ENCODE measurements at places on chromosomes 5 and 9. TPM values are rescaled to one million over a fixed set of nuclear protein-coding genes. Genes with fewer than 3 reads are reported as not detected.

- DNase-seq = no peak
Observed at GRCh38 chr5:40224421-40224820, 455.3 kb upstream of the PTGER4 start.

- DNase-seq = peak; percentile 89
Observed at GRCh38 chr9:78035383-78035993, 3.9 kb upstream of the GNAQ start.

GRCh38 chr9:89038382-89039103 lies 47.3 kb downstream of the S1PR3 start:
- DNase-seq = peak; percentile 57

DNA sequence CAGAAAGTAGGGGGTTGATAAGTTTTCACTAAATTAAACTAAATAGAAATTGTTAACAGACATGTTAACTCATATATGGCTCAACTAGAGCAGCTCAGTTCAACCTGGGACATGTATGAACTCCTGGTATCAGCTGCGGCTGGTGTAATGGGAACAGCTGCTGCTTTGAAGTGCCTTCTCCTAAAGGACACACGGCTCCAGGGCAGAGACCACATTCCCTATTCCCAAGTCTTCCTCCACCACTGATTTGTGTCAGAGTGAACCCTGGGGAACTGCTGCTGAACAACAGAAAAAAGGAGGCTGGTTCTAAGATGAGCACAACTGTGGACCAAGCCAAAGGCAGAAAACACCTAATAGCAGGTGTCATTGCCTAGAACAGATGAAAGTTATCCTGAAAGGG lies 71.1 kb downstream of the MAPKAP1 start:
- no peak for DNase-seq

Gene FYB1
- not detected for total RNA-seq

Gene INSL4
- not detected for total RNA-seq

- DNase-seq = no peak
Observed at GRCh38 chr5:5042806-5043205, 97.3 kb upstream of the ADAMTS16 start.

Gene FST
- 52.5 TPM for total RNA-seq

DNA sequence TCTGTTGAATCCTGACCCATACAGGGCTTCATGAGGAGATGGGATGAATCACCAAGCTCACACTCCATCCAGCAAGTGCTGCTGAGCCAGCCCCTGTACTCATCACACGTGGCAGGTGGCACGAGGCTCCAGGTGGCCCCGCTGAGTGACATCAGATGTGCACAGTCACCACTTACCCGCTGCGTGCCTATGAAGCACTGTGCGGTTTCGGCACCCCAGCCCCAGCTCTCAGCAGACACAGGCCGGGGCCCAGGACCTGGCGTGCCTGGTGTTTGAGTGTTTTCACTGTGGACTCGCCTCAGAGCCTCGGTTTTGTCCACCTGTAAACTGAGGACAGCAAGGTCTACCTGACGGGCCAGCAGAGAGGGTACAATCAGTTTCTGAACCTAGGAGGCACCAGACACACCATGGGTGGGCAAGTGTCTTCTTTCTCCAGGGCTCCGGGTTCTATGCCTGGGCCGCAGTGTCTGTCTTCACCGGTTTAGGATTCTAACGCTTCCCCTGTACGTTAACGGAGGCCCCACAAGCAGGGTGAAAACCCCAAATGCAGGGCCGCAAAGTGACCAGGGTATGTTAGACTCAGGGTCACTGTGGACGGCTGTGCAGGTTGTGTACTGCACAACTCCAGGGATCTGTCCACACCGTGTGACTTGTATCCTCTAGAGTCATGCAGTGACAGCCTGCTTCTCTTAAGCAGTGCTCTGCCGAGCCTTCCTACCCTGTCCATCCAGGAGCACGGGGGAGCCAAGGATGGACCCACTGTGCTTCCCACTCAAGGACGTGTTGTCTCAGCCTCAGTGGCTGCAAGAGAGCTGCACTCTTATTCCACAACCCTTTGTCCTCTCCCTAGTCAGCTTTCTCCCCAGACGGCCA lies 44.3 kb upstream of the COL5A1 start:
- no peak for DNase-seq

DNA sequence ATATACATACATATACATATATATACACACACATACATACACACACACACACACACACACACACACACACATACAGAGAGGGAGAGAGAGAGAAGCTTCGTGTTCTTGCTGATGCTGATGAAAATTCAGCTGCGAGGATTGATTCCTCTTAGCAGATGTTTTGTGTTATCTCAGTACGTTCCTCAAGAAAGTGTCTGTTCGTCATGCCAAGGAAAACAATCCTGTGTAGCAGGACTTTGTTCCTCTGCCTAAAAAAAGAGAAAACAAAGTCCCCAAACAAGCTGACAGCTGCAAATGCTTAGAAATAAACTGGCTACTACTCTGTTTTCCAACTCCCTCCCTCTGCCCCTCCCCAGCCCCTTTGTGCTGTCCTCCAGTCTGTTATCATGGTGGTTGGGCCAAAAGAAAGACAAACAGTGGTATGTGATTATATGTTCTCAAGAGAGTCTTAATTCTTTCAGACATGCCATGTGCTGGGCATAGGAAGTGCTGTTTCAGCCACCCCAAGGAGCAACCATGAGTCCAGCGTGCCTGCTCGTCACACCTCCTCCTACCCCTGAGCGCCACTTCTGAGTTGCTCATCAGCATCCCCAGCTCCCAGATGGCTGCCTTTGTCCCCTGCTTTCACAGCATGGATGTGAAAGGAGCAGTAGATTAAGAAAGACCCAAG lies 71.5 kb upstream of the EQTN start:
- peak; percentile 84 for DNase-seq

Gene IRX2
- 3.0 TPM for total RNA-seq

- DNase-seq = peak; percentile 49
Observed at GRCh38 chr9:83036043-83036442, 26.9 kb downstream of the RASEF start.

DNA sequence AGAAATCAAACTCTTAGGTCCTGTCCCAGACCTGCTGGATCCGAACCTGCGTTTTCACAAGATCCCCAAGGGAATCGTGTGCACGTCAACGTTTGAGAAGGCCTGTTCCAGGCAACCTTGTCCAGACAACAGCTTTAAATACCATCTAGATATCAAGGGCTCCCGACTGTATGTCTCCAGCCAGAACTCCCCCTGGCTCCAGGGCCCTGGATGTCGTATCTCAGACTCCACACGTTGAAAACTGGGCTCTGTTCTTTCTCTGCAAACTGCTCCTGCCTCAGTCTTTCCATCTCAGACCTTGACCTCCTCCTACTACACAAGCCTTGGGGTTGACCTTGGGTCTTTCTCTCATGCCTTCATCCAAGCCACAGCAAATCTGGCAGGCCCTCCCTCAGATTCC lies 5.8 kb upstream of the ENG start:
- no peak for DNase-seq

GRCh38 chr9:127796852-127797370 lies 5.8 kb upstream of the FPGS start:
- peak; percentile 28 for DNase-seq

Gene THOC3
- 26.1 TPM for total RNA-seq

Gene FOXD4
- 0.43 TPM for total RNA-seq

Gene AJM1
- total RNA-seq = 1.3 TPM

Gene PDE8B
- 0.64 TPM for total RNA-seq

Gene CDHR2
- total RNA-seq = not detected

DNA sequence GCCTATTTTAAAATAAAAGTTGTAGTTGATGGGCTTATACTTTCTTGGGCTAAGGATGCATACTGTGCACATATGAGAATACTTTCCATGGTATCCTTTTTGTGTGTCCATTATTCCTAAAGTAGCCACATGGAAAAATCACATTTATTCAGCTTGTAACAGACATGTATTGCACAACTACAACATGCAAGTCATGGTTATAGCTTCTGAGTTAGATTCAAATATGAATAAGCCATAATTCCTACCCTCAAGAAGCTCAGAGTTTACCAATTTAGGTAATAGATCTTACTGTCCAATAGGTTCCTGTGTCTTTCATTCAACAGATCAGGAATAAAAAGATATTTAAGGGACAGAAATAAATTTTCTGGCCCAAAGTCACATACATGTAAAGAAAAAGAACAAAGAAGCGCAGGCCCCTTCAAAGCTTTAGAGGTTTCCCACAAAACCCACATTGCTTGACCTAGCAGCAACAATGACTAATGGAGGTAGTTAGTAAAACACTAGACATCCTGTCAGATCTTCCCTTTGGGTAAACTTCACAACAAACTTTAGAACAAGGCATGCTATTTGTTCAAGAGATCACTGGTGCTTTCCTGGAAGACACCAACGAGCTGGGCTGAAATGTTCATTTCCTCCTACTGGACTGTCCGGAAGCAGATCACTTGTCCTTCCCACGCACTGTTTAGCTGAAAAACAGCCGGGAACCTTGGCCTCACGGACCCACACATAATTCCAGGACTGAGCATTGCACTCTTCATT lies 78.4 kb upstream of the ITGA1 start:
- DNase-seq = peak; percentile 59

Gene RNF14
- 76.9 TPM for total RNA-seq

DNA sequence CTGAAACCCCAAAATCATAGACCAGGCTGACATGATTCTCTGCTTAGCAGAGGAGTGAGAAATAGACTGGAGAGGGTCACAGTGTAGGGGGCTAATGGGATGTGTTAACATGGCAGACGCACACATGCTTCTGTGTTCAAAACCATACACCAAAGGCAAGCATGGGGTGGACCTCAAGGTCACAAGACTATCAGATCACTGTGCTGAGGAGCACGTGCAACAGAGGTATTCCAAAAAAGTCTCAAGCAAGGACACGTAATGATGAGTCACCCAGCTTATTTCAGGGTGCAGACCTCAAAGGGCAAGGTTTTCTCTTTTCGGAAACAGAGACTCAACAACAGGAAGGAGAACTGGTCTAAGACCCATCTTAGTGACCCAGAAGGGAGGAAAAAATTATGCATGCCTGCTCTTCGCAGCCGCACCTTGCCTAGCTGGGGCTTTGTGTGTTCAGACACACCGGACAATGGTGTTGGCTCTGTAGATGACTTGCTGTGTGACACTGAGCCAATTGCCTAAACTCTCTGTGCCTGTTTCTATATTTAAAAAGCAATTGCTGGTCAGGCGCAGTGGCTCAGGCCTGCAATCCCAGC lies 20.3 kb downstream of the WHRN start:
- DNase-seq = peak; percentile 73

GRCh38 chr5:17748941-17749340 lies 114.7 kb downstream of the TAF11L14 start:
- DNase-seq = no peak

Gene ZCCHC10
- total RNA-seq = 11.0 TPM

DNA sequence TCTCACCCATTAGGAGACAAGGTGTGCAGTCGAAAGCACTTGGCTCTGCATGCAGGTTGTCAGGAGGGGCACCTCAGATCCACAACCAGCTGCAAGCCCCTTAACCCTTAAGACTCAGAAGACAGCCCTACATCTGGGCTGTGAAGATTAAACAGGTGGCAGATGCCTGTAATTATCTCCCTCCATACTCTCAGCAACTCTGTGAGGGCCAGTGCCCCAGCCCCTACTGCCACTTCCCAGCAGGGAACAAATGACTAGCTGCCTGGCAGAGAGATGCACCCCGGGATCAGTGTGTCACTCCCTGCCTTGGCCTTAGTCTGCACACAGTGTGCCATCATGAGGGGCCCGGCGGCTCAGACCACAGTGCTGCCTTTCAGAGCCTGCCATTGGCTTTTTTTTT lies 42.0 kb downstream of the CRB2 start:
- DNase-seq = no peak

DNA sequence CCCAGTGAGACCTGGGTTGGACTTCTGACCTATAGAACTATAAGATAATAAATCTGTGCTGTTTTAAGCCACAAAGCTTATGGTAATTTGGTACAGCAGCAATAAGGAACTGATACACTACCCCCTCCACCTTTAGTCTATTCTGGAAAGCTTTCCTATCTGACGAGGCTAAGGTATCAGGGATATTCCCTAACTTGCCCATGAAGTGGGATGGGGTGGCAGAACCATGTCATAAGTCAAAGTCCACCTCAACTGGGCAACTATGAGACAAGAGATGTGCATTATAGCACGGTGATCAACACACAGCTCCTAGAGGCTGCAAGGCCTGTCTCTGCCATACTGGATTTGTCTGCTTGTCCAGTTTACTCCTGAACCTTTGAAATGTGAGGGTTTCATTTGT lies 146.8 kb upstream of the RAD23B start:
- DNase-seq = no peak

DNA sequence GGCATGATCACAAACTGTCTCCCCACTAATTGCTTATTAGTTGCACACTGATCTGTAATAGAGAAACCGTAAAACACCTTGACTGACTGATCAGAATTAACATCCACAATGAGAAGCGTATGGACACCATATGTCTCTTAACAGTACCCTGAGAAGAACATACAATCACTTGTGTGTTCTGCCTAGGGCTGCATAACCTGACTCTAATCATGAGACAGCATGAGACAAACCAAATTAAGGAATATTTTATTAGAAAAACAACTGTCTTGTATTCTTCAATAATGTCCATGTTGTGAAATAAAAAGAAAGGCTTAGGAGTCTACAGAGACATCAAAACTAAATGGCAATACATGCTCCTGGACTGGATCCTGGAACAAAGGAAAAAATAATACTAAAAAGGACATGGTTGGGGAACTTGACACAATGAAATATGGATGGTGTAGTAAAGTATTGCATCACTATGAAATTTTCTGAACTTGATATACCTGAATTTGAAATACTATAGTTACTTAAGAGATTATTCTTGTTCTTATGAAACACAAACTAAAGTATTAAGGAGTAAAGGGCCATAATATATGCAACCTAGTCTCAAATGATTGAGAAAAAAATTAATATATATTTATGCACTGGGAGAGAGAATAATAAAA lies 162.1 kb downstream of the CWC27 start:
- no peak for DNase-seq

Gene SPRY4
- 23.2 TPM for total RNA-seq

Gene C9orf43
- 0.43 TPM for total RNA-seq

Gene TPM2
- total RNA-seq = 1,636 TPM

DNA sequence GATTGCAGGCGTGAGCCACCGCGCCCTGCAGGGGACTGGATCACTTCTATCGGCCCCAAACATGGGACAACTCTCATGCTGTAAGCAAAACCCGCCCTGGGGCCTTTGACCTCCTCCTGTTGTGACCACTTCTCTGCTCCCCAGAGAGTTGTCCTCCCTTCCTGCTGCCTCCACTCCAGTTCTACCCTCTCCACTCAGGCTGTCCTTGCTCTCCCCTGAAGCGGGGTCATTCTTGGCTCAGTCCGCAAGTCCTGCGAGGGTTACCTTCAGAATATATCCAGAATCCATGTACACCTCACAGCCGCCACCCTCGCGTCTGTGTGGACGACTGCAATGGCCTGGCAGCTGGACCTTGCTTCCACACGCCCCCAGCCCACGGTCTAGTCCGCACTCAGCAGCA lies 273.7 kb downstream of the PBX3 start:
- DNase-seq = no peak

GRCh38 chr9:36078051-36078450 lies 41.3 kb downstream of the RECK start:
- no peak for DNase-seq

GRCh38 chr9:3150074-3150473 lies 306.2 kb upstream of the PUM3 start:
- no peak for DNase-seq
